NCI-H1105 (cell line): ENCODE measurements at places on chromosomes 11 and 22.
A peak's percentile ranks its signal among the peaks of the same experiment; 100 is the strongest.

DNA sequence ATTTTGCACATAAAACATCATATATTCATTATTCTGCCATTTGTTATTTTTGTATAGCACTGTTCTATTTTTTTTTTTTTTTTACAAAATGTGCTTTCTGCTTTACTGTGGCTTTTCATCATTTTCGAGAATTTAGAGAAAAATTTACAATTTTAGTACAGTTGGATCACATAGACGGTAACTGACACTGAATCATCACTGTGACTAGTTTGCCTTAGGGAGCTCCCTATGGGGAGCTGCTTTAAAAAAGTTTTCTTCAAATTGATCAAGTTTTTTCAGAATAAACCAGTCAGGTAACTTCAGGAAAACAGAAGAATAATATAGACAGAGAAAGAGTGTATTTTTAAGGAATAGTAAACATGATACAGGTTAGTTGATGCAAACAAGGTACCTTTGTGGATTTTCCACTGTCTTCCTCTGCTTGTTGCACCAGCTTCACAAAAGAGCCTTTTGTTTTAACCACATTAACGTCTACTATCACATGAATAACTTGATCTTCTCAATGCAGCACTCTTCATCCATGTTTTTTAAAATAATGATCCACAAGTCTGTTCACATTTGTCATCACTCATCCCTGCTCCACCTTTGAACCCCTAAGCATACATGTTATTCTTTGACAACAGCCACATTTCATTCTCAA is 327.0 kb downstream of the DYNC2H1 start:
- DNase-seq, result no peak

- DNase-seq, result no peak
These were observed 484 bp downstream of the CHCHD10 start for GRCh38 chr22:23767303-23767672.

DNA sequence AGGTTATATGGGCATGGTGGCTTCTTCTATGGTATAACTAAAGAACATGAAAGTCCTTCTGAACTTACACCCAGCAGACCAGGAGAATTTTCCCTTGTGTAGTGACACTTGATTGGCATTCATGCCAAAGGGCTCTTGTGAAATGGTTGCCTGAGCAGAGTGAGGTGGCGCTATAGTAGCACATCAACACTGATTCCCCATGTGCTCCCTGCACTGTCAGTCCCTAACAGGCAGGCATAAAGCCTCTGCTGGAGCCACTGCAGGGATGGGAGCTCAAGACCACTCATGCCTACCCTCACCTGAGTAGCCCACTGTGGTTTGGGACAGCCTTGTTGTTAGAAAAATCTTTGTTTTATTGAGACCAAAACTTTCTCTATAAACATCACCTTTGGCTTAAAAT is 92.6 kb upstream of the LIN7C start:
- DNase-seq, result no peak

- no peak for DNase-seq
These were observed 185.1 kb downstream of the CWF19L2 start for GRCh38 chr11:107272561-107272960.

DNA sequence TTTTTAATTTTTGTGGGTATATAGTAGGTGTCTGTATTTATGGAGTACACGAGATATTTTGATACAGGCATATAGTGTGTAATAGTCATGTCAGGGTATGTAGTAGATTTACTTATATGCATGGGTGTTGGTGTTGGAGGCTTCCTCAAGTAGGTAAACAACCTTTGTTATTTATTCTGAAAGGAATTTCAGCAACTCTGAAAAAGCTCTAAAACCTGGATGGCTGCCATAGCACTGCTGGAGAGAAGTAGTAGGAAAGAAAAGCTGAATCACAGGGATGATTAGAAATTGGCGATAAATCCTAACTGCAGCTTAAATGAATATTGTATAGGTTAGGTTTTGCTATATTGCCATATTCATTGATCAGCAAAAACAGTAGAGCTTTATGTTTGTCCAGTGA is 44.4 kb upstream of the ST14 start:
- peak; percentile 39 for DNase-seq

DNA sequence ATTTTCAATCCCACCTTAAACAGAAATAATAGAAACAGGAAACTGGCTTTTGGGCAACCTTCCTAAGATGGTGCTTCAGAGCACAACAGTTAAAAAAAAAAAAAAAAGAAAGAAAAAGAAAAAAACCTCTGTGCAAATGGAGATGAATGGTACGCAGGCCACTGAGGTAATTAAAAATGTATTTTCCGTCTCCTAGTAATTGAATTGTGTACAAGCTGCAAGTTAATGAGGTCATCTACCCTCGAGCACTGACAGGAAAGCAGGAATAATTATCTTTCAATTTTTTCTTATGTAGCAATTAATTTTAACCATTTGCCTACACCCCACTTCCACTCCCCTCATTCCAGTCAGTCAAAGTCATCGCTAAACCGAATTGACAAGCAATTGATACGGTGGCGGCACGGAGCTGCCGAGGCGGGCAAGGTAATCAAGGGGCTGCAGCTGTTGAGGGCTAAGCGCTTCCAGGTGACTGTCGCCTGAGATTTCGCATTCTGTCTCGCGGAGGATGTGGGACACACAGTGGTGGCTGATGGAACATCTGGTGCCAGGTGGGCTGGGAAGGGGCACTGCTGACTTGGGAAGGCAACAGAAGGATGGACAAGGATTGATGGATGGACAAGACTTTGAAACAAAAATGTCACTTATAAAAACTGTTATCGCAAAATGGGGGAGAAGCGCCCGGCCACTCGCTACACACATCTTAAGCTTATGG is 109.4 kb downstream of the RCN1 start:
- DNase-seq, result no peak

- no peak for DNase-seq
These were observed 175.5 kb upstream of the NCAM1 start for GRCh38 chr11:112785719-112786118.

DNA sequence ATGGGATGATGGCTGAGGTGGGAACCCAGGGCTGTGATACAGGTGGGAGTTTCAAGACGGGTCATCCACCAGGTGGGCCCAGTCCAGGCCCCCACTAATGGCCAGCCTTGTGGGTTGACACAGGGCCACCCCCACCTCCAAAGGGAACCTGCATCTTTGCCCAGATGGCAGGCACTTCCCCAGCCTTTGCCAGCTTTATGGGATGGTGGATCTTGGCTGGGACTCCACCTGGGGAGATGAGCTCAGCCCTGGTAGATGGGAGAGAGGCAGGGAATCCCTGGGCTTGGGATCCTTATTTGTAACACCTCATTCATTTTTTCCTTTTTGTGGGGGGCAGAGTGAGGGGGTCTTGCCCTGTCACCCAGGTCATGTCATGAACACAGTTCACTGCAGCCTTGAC is 33.4 kb downstream of the CD82 start:
- DNase-seq, result no peak

GRCh38 chr11:117511483-117511930 is 183.9 kb downstream of the CEP164 start:
- no peak for DNase-seq

- DNase-seq, result no peak
These were observed 109.2 kb downstream of the IGLL1 start for GRCh38 chr22:23470811-23471389.

- DNase-seq, result no peak
These were observed 4.6 kb downstream of the PLAAT2 start for GRCh38 chr11:63558459-63559157.
